ENCODE measurements at places on chromosomes 2 and 18.

DNA sequence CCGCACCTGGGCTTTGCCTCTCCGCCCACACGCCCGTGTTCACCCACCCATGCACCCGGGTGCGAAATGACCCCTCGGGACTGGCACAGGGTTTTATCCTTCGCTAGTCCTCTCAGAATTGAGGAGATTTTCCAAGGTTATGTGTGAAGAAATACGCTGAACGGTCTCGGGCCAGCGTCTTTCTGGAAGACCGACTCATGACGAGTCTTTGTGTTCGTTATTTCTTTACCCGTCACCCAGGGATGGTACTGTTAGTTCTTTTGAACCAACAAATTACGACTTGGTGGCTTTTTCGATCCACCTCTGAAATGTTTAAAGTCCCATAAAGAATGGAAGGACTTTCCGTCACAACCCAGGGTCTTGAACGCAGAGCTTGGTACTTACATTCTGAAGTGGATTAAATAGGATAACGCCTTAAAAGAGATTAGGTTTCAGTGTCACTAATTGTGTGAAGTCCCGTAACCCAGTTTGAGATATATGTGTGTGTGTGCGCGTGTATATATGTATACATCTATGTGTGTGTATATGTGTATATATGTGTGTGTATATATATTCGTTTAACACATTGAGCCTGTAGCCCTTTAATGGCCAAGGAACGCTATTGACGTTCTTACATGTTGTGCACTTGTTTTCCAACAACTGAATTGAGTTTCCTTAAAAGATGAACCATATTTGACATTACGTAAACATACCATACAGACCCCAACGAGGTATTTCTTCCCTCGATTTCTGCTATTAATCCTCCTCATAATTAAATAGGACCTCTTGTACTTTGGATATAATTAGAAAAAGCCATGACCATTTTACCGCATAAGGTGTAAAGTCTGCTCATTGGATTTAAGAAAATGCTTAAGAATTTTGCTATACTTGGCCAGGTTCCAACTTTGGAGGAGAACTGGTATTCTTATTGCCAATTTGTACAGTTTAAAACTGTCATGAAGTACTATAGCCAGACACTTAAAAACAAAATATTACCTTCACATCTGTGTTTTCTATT is 889 bp downstream of the ZC3H15 start:
- peak; percentile 61 for DNase-seq

GRCh38 chr2:57204364-57204763 is 842.2 kb upstream of the VRK2 start:
- no peak for DNase-seq

GRCh38 chr2:109370399-109371035 is 241.5 kb downstream of the SH3RF3 start:
- DNase-seq = no peak

GRCh38 chr2:47620770-47621437 is 162.0 kb upstream of the MSH6 start:
- no peak for DNase-seq

- no peak for DNase-seq
Measured at GRCh38 chr2:200756618-200757321, 54.9 kb upstream of the BZW1 start.

DNA sequence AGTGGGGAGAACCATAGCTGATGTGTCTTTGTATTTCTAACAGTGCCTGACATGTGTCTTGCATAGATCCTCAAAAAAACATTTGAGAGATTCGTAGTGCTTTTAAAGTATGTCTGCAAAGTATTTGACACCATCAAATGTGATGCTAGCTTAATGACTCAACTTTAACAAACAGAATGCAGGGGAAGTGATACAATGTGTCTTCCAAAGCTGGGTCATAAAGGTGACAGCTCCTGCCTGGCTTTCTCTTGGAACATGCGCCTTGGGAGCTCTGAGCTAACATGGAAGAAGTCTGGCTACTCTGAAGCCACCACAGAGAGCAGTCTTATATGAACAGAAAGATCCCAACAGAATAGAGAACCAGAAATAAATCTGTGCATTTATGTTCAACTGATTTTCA is 78.2 kb downstream of the C1D start:
- DNase-seq = no peak

DNA sequence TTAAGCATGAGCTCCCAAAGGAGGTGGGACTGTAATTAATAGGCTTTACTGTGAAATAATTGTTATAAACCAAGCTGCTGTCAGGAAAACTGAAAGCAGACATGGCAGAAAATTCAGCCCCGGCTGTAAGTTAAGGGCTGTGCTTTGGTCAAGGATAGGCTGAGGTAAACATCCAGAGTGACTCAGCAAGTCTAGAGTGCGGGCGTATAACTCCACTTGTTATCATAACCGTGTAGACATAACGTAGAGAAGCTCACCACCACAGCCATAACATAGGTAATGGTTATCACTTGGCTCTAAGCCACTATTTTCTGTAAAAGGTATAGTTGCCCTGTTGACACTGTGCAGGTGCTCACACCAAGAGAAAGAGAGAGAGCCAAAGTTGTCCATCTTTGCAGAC is 316.8 kb downstream of the DCDC2C start:
- DNase-seq = no peak

DNA sequence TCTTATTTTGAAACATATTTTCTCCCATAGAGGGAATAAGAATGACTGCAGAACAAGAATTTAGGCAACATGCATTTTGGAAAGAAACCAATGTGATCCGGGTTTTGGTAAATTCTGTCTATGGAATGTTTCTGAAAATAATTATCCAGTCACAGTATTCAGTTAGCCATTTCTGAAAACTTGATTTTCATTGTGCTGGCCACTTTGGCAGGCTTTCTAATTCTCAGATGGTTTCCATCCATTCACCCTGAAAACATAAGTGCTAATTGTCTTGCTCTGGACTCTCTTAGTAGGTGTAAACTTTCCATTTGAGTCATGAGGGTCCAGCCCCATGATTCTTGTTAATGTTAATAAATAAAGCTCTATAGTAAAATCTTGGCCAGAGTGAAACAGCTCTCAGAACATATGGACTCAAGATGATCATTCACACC is 176.5 kb downstream of the RBM43 start:
- DNase-seq = no peak

- no peak for DNase-seq
Measured at GRCh38 chr2:76812156-76812555, 710.0 kb downstream of the LRRTM4 start.

DNA sequence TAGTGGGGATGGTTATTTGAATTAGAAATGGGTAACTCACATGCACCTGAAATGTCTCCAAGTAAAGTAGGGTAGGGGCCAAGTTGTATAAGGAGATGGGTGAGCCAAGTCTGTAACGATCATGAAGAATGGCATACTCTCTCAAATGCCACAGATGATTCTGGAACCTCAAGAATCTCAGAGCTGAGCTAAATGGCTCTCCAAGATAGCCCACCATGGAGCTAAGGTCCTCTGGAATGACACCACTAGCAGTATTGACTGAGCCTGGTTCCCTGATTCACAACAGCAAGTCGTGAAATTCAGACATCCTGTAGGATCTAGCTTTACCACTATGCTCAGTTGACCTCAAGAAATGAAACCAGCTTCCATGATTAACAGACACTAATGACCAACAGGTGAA is 115.9 kb upstream of the EPAS1 start:
- DNase-seq = no peak

- peak; percentile 83 for DNase-seq
Measured at GRCh38 chr2:158042245-158042644, 59.4 kb upstream of the UPP2 start.

GRCh38 chr2:27911458-27912210 is 21.1 kb downstream of the BABAM2 start:
- no peak for DNase-seq

All from KBM-7 (cell line).